ENCODE measurements at places on chromosomes 12 and 14. TPM values are rescaled to one million over a fixed set of nuclear protein-coding genes. Genes with fewer than 3 reads are reported as not detected.

Gene RASAL1
- total RNA-seq: 4.9 TPM

Gene SLC24A4
- 0.09 TPM for total RNA-seq

Gene ESPL1
- total RNA-seq: 8.2 TPM

Gene POU6F1
- total RNA-seq: 20.3 TPM

Gene OTUB2
- total RNA-seq: 0.12 TPM

Data from activated B cell treated with CpG ODN at 0.5 μM for 24 hours (primary cell).